H4 (cell line): ENCODE measurements at places on chromosomes 5 and 9. TPM values are rescaled to one million over a fixed set of nuclear protein-coding genes. Genes with fewer than 3 reads are reported as not detected.

DNA sequence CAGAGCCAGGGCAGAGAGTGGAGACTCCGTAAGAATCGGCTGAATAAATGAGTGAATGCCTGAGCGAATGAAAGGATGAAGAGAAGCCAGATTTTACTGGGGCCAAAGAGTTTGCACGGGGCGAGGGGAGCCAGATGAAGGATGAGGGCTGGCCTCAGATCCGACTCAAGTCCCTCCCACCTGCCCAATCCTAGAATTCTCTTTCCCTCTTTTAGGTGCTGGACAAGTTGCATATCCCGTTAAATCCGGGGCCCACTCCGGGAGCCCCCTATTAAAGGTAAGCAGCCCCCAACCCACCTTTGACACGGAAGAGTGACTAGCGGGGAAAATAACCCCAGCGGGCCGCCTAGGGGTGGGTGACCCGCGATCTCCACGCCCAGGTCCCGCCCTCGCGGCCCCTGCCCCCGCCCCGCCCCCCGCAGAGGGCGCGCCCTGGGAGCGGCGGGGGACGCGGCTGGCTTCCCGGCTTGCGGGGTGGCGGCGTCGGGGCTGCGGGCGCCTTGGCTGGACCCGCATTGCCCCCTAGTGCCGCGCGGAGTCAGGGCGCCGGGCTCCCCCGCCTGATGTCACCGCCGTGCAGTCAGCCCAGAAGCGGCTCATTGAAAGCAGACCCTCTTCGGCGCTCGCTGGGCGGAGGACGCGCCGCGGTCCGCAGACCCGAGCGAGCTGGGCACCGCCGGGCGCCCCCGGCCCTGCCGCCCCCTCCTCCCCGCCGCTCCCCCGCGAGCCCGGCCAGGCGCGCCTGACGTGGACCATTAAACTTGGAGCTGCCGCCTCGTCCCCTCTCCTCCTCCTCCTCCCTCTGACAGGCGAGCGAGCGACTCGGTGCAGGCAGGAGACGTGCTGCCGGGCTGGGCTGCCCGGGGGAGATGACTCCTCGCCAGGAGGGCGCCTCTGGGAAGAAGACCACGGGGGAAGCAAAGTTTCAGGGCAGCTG lies at the start of gene ADRA1B:
Gene ADRA1B (plus strand): TSS at position 579 of the 937 bp plus-strand sequence. CDS start 424 bp downstream, outside the sequence.
- peak; percentile 38 for DNase-seq

The SHOC1 gene
- 0.94 and 1.5 TPM in 2 replicates for total RNA-seq

GRCh38 chr9:80077059-80077458 lies 505.3 kb downstream of the TLE4 start:
- DNase-seq: no peak

DNA sequence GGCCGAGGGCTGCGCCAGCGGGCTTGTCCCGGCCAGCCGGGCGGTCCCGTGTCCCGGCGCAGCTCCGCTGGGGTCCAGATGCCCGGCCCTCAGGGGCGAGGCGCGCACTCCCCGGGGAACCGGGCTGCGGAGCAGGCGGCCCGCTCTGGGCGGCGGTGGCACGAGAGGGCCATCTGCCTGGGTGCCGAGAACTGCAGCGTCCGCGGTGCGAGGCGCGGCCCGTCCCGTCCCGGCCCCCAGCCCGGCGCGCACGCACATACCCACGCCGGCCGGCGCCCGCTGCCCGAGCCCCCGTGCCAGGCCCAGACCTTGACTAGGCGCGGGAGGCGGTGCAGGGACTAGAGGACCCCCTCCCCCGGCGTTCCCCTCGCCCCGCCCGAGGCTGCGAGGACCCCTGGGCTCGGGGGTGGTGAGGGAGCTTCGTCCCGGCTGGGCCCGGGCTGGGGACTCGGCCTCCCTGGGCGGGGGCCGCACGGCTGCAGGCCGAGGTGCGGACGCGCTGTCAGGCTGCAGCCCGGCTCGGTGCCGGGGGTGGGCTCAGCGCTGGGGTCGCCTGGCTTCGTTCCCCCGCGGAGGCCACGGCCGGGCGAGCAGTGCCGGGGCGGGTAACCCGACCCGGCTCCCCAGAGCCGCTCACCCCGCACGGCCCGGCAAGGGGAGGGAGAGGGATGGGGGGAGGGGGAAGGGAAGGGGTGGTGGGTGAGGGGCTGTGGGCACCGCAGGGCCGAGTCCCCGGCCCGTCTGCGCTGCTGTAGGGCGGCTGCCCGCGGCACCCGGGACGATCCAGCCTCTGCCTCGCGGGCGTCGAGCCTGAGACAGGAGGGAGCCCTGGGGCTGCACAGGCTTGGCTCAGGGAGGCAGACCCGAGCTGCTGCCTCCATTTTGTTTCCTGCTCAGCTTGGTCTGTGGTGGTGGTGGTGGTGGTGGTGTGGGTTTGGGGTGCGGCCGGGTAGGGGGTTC lies 1.2 kb upstream of the NSD1 start:
- no peak for DNase-seq

The TRIM7 gene
- 0.10 and 0.27 TPM in 2 replicates for total RNA-seq

DNA sequence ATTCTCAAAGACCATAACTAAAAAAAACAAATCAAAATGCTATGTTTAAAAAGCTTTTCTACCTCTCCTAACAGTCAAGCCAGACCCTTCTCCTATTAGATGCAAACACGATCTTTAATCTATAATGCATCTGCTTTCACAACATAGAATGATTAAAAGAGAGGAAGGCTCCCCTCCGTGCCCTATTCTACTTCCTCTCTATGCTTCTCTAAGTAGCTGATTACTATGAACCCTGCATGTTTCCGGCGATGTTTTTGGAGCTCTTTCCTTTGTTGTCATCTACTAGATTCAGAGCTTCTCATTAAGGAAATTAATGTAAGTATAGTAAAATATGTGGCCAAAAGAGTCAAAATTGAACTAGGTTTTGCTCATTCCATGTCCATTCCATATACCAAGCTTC lies 29.2 kb upstream of the CEP120 start:
- DNase-seq: no peak

DNA sequence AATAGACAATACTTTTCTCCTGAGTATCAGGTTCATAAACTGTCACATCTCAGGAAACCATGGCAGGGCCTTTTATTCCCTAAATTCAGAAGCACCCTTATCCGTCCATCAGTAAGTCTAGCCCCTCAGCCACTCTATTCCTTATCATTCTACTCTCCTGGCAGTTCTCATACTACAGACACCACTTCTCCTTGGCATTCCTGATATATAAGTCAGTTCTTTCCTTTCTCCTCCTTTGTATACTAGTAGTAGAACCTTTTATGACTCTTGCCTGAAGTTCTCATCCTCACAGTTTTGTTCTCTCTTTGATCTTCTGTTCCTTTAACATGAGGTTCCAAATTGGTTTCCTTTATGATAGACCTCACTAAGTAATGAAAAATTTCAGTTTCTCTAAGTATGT lies 29.3 kb downstream of the GRAMD2B start:
- no peak for DNase-seq

The CD14 gene
- not detected in 2 replicates for total RNA-seq

The SH3RF2 gene
- 1.6 and 3.0 TPM in 2 replicates for total RNA-seq

The GABRP gene
- total RNA-seq: not detected in 2 replicates
